Activated effector memory CD4-positive, alpha-beta T cell treated with anti-CD3 and anti-CD28 coated beads, Interleukin-2, amount 50 U/mL, for 16 hours (primary cell): ENCODE measurements at places on chromosomes 6 and 20.

DNA sequence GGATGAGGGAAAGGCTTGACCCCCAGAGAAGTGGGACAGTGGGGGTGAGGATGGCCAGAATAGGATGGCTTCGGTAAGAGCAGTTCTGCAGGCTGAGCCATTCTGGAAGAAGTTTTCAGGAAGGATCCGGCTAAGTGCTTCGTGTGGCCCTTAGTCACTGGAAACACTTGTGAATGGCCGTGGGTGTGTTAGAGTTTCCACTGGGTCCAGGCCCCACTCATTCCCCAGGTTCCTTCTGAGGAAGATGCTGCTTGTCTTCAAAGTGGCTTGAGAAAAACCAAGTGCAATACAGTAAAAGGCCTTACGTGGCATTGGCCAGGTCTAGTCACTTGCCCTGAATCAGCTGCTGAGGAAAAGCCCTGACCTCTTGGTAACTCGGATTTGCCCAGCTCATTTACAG is 27.9 kb downstream of the MANBAL start:
- DNase-seq, result peak; percentile 39

DNA sequence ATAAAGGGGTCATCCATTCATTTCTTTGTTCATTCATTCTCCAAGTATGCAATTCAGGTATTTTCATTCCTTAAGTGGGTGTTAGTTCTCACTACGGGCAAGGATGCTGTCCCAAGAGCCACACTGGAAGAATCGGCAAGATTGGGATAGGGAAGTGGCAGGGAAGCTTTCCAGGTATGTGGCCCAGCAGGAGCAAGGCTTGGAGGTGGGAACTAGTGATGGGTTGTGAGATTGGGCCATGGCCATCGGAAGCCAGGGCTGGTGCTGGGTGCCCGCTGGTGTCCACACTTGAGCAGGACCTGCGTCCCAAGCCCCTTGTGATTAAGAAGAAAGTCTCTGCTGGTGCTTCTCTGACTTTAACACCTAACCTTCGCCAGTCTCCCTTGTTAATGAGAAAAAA is 15.1 kb downstream of the VSTM2L start:
- no peak for DNase-seq

- no peak for DNase-seq
Measured at GRCh38 chr20:3452690-3453089, 18.1 kb upstream of the ATRN start.

- DNase-seq, result no peak
Measured at GRCh38 chr20:50686821-50687220, 4.5 kb downstream of the RIPOR3 start.

- no peak for DNase-seq
Measured at GRCh38 chr20:63748070-63748933, 8.7 kb downstream of the SLC2A4RG start.

- no peak for DNase-seq
Measured at GRCh38 chr6:83192456-83192855, 609 bp downstream of the PGM3 start.

GRCh38 chr6:167762259-167762962 is 64.3 kb upstream of the AFDN start:
- DNase-seq, result no peak

DNA sequence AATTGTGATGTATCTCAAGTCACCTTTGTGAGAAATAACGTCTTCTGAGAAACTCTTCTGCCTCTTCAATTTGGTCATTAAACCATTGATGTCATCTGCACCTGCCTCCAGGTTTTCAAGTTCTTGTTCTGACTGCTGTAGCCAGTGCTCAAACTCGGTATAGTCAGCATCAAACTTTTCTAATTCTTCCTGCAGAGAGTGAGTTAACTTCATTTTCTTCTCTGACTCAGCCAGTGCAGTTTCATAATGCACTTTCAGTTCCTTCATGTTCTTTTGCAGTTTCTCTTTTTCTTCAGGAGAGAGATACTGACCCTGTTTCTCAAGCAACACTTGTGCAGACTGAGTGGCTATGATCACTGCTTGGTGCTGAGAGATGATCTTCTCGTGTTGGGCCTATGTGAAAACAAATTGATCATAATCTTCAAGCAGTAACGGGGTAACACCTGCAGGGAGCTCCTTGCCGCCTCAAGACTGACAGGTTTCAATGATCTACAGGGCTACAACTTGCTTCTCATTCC is 48.8 kb downstream of the DST start:
- no peak for DNase-seq
